Effector CD4-positive, alpha-beta T cell (primary cell): ENCODE measurements at places on chromosomes 3 and 15.
A peak's percentile ranks its signal among the peaks of the same experiment; 100 is the strongest.

- no peak for DNase-seq
Measured at GRCh38 chr3:149958171-149958796, 12.4 kb downstream of the PFN2 start.

DNA sequence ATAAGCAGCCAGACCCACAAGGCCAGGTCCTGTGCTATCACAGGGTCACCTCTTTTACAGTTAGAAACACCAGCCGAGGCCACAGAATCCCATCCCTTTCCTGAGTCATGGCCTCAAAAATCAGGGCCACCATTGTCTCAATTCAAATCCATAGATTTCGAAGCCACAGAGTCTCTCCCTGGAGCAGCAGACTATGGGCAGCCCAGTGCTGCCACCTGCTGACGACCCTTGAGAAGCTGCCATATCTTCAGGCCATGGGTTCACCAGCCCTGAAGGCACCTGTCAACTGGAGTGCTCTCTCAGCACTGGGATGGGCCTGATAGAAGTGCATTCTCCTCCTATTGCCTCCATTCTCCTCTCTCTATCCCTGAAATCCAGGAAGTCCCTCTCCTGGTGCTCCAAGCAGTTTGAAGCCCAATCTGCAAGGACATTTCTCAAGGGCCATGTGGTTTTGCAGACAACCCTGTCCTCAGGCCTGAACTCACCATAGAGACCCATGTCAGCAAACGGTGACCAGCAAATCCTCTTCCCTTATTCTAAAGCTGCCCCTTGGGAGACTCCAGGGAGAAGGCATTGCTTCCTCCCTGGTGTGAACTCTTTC is 39.6 kb downstream of the TGM4 start:
- peak; percentile 61 for DNase-seq

- DNase-seq: no peak
Measured at GRCh38 chr3:105878061-105878460, 9.2 kb upstream of the CBLB start.

DNA sequence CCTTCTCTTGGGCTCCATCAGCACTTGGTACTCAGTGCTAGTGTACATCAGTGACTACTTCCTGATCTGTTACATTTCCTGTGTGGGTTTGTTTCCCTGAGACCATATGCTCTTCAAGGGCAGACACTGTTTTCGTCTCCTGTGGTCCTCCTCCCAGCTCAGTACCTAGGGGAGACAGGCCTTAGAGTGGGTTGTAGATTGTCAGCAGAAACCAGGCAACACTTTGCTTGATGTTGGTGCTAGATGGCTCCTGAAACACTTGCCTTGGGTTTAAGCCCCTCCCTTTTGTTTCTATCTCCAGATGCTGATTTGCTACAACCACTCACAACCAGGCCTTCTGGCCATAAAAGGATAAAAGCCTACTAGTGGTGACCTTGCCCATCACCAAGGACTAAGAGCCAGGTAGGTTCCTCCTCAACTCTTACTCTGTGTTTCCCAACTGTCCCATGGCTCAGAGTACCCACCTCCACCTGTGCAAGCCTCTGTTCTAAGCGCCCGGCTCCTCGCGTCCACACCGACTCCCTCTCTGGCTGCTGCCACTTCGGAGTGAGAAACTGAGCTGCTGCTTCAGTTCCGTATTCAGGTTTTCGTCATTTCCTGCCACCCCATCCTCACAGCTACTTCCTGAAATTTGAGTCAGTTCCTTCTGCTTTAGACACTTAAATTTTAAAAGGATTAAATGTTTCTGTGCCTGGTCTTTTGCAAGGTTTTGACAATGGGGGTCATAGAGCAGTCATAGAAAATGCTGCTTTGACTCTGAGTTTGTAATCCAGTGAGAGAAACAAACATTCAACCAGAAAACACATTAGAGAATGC is at the start of gene HCLS1:
TSS of gene HCLS1 (minus strand) at position 548 of the 816 bp plus-strand sequence. CDS start 2,556 bp downstream, outside the sequence.
- peak; percentile 60 for DNase-seq

- no peak for DNase-seq
Measured at GRCh38 chr3:128072454-128073184, 20.4 kb downstream of the SEC61A1 start.

DNA sequence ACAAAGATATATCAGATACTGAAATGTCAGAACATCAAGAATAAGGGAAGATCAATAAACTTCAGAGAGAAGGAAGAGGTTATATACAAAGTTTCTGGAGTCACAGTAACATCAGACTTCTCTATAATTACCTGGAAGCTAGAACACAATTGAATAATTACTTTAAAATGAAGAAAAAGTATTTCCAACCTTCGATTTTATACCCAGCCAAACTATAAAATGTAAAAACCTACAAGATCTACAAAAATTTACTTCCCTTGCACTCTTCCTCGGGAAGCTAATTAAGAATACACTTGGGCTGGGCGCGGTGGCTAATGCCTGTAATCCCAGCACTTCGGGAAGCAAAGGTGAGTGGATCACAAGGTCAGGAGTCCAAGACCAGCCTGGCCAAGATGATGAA is 6.6 kb upstream of the MINDY2 start:
- no peak for DNase-seq

GRCh38 chr3:27591312-27592210 is 107.4 kb upstream of the SLC4A7 start:
- DNase-seq: no peak

DNA sequence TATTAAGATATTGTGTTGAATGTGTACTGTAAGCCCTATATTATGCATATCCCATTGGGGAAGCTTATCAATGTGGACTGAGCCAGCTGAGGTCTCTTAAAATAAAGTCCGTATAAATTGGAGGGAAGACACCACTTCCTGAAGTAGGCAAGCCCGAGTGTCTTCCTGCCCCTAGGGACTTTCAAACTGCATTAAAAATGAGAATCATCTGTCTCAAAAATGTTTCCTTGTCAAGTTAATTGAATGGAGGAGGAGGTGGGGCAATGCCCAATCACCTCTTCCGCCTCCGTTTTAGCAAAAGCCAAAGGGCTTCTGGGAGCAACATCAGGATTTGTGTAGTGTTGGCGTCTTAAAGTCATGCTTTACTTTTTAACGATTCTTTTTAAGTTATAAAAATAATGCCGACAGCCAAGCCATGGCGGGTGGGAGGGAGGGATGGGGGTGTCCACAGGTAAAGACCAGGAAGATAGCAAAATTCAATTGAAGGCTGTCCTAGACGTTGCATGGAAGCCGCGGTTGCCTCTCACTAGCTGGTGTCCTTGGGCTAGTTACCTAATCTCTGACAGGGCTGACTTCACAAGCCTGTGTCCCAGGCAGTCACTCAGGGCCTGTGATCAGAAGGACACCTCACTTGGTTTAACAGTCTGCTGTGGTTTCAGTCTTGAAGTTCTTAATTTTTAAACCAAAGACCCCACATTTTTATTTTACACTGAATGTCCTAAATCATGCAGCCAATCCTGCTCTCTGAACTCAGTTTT is 524.9 kb upstream of the PROK2 start:
- DNase-seq: no peak

DNA sequence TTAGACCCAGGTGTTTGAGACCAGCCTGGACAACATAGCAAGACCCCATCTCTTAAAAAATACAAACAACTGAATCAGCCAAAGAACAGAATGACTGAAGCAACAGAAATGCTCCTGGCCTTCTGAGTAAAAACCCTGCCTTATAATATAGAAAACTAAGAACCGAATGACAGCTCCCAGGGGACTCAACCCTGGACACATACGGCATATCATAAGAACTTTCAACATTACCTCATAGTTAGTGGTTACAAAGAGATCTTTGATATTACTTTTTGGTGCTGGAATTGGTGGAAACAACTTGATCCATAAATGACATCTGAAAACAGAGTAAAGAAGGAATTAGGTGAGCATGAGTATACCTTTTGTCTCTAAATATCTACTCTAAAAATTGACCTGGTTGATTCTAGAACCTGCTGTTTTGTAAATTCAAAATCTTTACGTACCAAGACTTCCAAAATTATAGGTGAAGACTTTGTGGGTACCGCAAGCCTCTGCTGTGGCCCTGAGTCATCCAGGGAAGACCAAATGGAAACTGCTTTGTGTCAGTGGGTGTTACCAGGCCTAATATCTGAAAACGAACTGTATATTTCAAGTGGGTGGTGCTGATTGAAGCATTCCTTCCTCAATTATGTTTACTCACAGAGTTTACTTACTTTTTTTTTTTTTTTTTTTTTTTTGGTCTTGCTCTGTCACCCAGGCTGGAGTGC is 35.5 kb downstream of the IL5RA start:
- no peak for DNase-seq

GRCh38 chr3:78825118-78825857 is 942.5 kb downstream of the ROBO1 start:
- DNase-seq: no peak

GRCh38 chr15:52503788-52504496 is 24.7 kb downstream of the MYO5A start:
- DNase-seq: no peak

DNA sequence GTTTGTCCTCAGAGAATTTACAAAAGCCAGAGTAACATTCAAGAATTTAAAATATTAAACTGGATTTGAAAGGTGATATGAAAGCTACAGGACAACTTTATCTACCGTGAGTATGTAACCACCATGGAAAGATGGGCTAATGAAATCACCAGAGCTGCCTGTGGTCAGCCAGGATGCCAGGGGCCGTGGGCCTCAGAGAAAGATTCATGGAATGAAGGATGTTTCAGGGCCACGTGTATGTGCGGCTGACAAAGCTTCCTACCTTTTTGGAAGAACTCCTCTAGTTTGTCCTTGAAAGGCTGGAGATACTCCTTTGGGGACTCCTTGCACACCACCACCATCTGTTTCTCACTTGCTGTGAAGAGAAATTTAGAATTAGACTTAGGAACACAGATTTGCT is 138.9 kb downstream of the GREM1 start:
- no peak for DNase-seq

- no peak for DNase-seq
Measured at GRCh38 chr3:82015241-82015640, 253.8 kb upstream of the GBE1 start.

GRCh38 chr15:57943171-57943570 is 122.3 kb downstream of the ALDH1A2 start:
- no peak for DNase-seq

GRCh38 chr3:107268469-107268868 is 108.8 kb upstream of the CCDC54 start:
- DNase-seq: no peak

- no peak for DNase-seq
Measured at GRCh38 chr3:32109256-32109655, 2.8 kb downstream of the GPD1L start.

- DNase-seq: no peak
Measured at GRCh38 chr3:71102111-71102983, 481.2 kb downstream of the FOXP1 start.
